LHCN-M2 (cell line): ENCODE measurements at places on chromosomes 12 and 14.

GRCh38 chr12:1093166-1093751 is 102.2 kb downstream of the ERC1 start:
- DNase-seq = peak; percentile 66

- DNase-seq = no peak
Observed at GRCh38 chr14:101426466-101426865, 134.8 kb upstream of the DIO3 start.

- no peak for DNase-seq
Observed at GRCh38 chr12:12019881-12020280, 50.9 kb upstream of the BCL2L14 start.

DNA sequence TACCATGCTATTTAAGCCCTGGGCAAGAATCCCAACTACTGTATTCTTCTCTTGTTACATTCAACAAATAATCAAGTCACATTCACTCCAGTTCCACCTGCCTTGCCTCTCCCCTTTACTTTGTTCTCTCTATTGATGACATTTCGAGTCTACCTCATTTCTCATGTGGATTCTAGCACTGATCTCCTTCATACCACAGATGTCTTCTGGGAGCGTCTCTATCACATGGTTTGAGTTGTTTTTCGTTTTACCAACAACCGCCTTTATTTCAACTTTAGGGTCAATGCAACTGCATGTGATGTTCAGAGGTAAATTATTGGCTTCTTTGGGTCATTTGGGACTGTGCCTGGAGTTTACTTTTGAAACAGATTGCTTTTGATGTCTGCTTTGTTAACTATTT is 40.7 kb downstream of the OTOGL start:
- no peak for DNase-seq

DNA sequence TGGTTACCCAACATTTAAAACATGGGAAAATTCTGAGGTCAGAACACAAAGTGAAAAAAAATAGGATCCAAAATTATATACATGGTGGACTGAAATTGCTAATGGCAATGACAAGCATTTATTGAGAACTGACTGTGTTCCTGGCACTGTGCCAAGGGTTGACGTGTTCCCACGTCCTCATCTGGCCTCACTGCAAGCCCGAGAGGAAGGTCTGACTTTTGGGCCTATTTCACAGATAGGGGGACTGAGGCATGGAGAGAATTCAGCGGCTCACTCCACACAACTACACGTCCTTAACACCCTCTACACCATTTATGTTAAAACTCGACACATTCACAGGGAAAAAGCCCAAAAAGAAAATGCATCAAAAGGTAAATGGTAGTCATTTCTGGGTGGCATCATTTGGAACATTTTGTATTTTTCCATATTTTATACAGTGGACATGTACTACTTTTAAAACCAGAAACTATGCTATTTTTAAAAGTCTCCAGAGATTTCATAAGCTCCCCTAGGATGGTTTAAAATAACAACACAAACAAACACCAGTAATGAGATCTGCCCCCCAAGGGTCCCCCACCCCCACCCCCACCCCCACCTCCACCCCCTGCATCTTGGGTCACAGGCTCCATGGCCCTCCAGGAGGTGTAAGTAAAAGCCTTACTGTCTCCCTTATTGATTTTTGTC is 27.7 kb downstream of the CLMN start:
- peak; percentile 68 for DNase-seq
